ENCODE measurements at places on chromosomes 2 and 18.

GRCh38 chr2:222241128-222241870 is 57.5 kb downstream of the PAX3 start:
- DNase-seq, result peak; percentile 4

- no peak for DNase-seq
Observed at GRCh38 chr2:120460511-120460910, 114.6 kb downstream of the INHBB start.

DNA sequence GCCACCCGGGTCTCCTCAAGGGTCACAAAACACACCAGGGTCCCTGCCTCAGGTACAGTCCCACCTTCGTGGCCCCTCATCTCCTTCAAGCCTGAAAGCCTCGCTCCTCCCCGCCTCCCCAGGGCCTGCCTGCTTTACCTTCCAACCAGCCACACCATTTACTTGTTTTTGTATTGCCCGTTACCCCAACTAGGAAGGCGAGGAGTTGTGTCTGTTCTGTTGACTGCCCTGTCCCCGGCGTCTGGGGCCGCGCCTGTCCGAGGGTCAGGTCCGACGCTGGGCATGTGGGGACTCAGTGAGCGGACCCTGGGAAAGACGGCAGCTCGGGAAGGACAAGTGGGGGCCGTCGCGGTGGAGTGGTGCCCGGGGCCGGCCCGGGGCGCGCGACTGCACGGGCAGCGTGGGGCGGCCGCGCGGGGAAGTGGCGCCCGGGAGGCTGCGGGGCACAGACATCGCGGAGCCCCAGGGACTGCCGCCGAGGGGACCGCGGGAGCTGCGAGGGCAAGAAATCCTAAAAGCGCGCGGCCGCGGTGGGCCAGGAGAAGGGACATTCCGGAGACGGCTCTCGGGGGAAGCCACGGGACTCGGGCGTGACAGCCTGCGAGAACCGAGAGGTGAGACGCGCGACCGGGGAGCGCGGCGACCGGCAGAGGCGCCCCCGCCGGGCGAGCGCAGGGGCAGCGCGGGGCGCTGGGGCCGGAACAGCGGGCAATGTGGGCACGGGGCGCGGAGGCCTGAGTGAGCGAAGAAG is 797 bp upstream of the GRHL1 start:
- DNase-seq, result no peak

DNA sequence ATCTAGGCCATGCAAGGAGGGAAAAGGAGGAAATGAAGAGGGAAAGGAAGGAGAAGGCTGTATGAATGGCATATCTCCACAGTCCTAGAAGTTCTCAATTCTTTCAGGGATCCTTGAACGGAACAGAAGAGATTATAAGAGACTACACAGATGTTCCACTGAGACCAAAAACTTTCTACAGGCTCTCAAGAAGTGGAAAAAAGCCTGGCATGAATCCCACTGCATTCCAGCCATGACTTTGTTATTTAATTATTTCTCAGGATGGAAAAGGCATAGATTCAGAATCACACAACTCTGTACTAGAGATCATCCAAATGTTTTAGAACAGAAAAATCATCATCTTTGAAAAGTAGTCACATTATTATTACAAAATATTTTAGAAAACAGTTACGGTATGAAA is 131.7 kb upstream of the CDH20 start:
- no peak for DNase-seq

DNA sequence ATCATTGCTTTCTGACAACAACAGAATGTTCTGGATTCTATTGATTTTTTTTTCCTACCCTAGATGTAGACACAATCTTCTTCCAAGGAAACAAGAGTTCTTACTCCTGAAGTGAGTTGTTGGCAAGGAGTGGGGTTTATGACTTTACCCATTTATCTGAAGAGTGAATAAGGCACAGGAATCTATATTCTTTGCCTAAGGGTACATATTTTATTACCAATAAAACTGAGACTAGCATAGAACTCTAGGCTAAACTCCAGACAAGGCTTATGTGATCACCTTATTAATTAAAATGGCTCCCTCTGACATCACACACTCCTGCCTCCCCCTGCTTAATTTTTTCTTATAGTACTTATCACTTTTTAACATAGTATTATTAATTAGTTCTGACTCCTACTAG is 47.6 kb downstream of the C18orf54 start:
- DNase-seq, result no peak

- no peak for DNase-seq
Observed at GRCh38 chr18:58069721-58070292, 25.8 kb downstream of the NEDD4L start.

DNA sequence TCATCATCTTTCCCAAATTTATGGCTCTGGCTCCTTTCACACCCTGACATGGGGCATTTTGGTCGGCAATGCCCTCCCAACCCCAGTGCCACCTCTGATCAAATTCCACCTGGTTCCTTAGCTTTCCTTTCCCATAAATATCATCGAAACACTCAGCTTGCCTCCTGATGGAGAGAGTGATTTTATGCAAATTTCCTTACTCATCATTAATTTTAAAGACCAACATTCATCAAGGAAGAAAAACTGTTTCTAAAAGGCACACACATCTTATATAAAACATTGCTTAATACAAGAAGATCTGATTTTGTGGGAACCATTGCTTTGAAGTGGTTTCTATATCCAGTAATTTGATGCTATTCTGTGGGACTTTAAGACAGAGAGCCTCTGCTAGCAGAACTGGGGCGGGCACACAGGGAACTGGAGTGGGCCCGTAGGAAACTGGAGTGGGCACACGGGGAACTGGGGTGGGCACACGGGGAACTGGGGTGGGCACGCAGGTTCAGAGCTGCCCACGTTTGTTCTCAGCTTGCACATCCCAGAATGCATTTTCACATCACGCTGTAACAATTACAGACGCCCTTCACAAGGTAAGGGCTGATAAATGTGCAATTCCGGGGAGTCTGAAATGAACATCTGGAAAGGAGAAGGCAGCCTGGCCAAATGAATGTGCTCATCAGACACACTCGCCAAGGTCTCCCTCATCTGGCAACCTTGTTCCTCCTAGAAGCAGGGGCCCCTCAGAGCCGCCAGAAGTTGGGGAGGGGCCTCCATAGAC is 174.2 kb downstream of the RTP5 start:
- DNase-seq, result no peak

GRCh38 chr2:205361970-205362369 is 320.3 kb upstream of the NRP2 start:
- no peak for DNase-seq

- DNase-seq, result no peak
Observed at GRCh38 chr2:96203130-96204028, 5.2 kb downstream of the STARD7 start.

- no peak for DNase-seq
Observed at GRCh38 chr2:226603606-226604005, 196.0 kb downstream of the IRS1 start.

GRCh38 chr2:147204102-147204501 is 640.7 kb upstream of the ACVR2A start:
- no peak for DNase-seq

GRCh38 chr2:233438573-233439147 is 84.4 kb downstream of the DGKD start:
- DNase-seq, result no peak

- DNase-seq, result no peak
Observed at GRCh38 chr2:44573996-44574395, 212.2 kb downstream of the CAMKMT start.

GRCh38 chr18:61993831-61994230 is 101.0 kb upstream of the RNF152 start:
- no peak for DNase-seq

GRCh38 chr2:144671695-144672455 is 152.0 kb upstream of the ZEB2 start:
- DNase-seq, result no peak

GRCh38 chr2:96801786-96802595 is 14.1 kb upstream of the CNNM3 start:
- DNase-seq, result no peak

DNA sequence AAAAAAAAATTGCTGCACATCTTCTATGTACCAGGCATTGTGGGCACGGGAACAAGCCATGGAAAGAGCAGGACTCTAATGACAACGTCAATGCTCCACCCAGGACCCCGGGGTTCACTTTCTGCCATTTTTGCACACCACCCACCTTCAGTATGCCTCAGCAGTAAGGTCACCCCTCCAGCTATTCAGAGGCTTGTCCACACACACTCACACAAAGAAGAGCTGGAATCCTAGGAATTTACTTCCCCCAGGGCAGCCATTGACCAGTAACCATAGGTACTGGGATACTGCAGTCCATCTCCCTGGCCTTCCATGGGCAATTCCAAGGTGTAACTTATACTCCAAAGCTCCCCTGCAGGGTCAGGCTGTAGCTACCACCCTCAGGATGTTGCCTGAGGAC is 170.8 kb downstream of the SUCLG1 start:
- DNase-seq, result no peak

- no peak for DNase-seq
Observed at GRCh38 chr2:187593697-187594096, 39.5 kb upstream of the TFPI start.

DNA sequence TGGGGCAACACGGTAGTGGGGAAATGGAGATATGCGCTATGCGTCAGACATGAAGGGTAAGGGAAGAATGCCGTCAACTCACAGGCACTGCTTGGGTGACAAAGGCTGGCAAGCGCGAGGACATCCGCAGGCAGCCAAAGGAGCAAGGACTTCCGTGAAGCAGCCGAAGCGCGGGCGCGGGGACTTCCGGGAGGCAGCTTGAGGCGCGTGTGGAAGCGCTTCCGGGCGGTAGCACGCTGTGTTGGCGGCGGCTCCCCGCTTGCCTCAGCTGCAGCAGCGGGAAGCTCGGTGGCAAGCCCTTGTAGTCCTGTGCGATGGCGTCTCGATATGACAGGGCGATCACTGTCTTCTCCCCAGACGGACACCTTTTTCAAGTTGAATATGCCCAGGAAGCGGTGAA is at the start of gene PSMA8:
PSMA8 (plus strand) TSS at position 218 of the 400 bp plus-strand sequence; CDS start at position 315, 97 bp downstream.
- no peak for DNase-seq

DNA sequence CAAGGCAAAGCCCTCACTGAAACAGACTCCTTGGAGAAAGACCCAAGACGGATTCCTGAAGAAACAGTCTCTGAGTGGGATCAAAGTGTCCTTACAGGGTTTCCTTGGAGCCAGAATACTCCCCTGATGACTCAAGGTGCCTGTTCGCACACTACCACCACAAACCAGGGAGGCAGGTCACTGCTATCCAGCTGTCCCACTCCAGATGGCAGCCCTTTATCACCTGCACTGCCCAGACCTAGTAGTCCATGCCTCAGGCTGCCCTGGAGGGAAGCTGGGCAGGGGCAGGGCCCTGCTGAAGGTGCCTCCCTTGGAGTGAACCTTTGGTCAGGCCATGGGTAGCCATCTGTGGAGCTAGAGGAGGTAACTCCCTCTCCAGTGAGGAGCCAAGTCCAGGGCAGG is 34.1 kb downstream of the TRABD2A start:
- DNase-seq, result no peak

- DNase-seq, result no peak
Observed at GRCh38 chr18:56565046-56565445, 73.3 kb downstream of the TXNL1 start.

GRCh38 chr2:206204710-206205109 is 45.0 kb downstream of the EEF1B2 start:
- no peak for DNase-seq

DNA sequence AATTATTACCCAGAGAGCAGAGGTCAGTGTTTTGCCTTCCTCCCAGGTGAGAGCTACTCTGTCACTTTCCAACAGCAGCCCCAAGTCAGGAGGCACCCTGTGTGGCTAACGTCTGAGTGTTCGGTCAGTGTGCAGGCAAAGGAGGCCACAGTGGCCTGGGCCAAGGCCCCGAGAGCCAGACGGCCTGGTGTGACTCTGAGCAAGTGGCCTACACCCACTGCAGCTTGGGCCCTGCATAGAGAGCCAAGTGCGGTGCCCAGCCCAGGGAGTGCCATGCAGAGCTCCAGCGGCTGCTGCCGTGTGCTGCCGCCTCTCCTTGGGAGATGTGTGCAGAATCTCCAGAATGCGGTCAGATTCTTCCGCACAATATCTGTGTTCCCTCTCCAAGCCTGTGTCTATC is 70.4 kb downstream of the GNAL start:
- DNase-seq, result no peak

- DNase-seq, result no peak
Observed at GRCh38 chr18:46261799-46262198, 157.6 kb downstream of the HAUS1 start.

- DNase-seq, result no peak
Observed at GRCh38 chr2:58378152-58378551, 137.0 kb upstream of the FANCL start.

DNA sequence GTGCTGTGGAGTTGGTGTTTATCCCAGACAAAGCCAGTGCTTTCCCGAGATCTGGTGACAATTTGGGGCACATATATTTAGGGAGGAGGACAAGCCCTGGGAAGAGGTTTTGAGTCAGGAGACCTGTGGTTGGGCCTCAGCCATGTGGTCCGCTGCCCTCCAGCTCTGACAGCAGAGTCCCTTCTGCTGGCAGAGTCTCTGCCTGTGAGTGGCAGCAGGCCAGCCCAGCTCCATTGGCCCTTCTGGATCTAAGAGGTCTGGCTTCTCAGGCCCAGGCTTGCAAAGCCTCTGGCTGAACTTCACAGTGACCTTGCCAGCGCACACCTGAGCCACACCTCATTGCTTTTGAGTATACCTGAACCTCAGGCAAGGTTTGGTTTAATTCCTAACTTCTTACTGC is 115.3 kb downstream of the BCL2L11 start:
- DNase-seq, result no peak

- no peak for DNase-seq
Observed at GRCh38 chr2:118974103-118974993, 32.4 kb downstream of the MARCO start.

- no peak for DNase-seq
Observed at GRCh38 chr2:43774617-43775016, 778 bp downstream of the DYNC2LI1 start.

GRCh38 chr2:26885651-26886329 is 37.9 kb downstream of the DPYSL5 start:
- no peak for DNase-seq

GRCh38 chr2:42216694-42217093 is 47.5 kb downstream of the EML4 start:
- no peak for DNase-seq

- DNase-seq, result no peak
Observed at GRCh38 chr2:128623776-128624761, 305.4 kb upstream of the HS6ST1 start.

DNA sequence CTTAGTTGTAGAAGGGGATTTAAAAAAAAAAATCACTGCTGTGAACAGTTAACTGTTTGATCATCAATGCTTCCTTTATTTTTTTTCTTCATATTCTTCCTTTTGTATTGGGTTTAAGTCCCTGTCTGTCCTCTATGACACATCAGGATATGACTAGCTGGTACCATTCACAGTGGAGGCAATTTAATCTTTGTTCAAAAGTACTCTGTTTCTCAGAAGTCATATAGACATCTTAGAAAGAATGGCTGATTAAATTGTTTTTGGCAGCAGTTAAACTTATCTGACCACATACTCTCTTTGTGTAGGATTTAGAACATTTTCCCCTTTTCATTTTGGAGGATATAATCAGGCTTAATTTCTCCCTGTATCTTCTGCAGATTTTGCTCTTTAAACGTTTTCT is 807.8 kb upstream of the CDH2 start:
- no peak for DNase-seq
